ENCODE measurements at places on chromosomes 12 and 14.

- no peak for DNase-seq
These were observed 112.5 kb downstream of the FBXL14 start for GRCh38 chr12:1481906-1482305.

GRCh38 chr12:6074979-6075585 is 49.4 kb downstream of the VWF start:
- no peak for DNase-seq

DNA sequence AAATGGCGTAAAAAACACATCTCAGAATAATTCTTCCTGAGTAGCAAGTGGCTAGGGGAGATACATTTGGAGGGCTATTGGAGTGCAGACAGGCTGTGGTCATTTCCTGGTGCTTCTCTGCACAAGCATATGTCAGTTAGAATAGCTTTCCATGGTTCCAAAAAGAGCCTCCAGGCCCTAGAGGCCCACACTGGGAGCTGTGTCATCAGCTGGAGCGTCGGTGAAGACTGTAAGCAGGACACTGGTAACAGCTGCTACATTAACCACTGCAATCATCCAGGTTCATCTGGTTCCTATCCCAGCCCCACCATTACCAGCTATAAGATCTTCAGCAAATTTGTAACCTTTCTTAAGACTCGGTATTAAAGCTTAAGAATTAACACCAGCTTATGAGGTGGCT is 31.7 kb upstream of the APPL2 start:
- no peak for DNase-seq

- DNase-seq: no peak
These were observed 244.0 kb upstream of the FKBP4 start for GRCh38 chr12:2550561-2551411.

DNA sequence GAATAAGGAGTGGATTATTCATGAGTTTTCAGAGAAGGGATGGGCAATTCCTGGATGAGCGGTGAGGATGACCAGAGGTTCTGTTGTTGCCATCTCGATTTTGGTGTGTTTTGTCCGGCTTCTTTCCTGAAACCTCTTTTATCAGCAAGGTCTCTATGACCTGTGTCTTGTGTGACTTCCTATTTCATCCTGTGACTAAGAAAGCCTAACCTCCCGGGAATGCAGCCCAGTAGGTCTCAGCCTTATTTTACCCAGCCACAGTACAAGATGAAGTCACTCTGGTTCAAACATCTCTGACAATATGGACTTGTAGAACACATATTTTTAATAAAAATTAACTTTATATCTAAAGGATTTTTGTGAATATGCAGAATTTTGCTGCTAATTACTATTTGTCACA is 716.4 kb downstream of the FSCB start:
- no peak for DNase-seq

DNA sequence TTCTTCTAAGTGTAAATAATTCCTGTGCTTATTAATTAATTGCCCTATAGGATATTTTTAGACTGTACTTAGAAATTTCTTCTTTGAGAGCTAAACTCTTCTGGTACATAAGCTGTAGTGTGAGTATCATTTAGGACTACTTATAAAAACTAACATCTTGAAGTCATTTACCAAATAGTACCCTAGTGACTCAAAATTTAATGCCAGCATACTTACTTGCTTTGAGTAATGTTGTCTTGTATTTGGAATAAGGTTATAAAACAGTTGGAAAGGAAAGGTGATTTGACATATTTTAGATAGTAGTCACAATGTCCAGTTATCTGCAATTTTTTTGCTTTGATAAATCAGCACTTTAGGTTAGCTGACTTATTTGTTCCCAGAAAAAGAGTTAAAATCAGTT is 39.1 kb downstream of the SPATA7 start:
- DNase-seq: no peak

DNA sequence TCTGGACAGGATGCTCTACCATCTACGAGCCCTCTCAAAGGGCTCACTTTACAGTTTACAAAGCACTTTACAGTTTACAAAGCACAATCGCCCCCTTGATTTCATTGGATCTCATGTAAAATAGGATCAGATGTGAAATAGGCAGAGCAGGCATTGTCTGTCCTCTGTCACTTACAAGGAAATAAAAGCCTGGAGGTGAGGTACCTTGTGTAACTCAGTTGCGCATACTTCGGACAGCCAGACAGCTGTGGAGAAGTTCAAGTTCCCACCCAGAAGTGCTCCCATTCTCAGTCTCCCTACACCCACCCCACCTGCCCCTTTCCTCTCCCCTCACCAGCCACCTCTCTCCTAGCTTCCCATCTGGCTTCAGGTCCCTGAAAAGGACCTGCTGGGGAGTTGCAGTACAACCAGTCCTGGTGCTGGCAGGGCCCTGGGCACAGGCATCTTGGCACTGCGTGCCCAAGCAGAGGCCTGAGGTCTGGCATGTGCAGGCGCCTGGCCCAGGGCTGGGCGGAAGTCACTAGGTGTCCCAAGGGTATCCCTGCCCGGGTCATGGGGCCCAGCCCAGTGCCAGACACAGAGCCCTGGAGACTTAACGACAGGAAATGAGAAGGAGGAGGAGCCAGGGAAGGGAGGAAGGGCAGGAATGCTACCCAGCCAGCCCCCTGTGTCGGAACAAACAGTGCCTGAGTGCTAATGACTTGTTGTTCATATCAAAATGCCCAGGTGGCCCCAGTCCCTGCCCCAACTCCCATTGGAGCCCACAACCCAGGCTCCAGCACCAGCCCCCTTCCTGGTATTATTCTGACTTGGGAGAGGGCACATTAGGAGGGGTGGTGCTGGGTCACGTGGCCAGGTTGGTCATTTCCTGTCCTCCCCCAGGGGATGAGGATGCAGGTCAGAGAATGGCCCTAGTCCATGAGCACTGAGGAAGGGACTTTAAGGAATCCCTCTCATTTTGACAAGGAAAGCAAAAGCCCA is 5.4 kb downstream of the RAPGEF3 start:
- DNase-seq: no peak

GRCh38 chr12:75892731-75893408 is 138.7 kb downstream of the PHLDA1 start:
- no peak for DNase-seq

DNA sequence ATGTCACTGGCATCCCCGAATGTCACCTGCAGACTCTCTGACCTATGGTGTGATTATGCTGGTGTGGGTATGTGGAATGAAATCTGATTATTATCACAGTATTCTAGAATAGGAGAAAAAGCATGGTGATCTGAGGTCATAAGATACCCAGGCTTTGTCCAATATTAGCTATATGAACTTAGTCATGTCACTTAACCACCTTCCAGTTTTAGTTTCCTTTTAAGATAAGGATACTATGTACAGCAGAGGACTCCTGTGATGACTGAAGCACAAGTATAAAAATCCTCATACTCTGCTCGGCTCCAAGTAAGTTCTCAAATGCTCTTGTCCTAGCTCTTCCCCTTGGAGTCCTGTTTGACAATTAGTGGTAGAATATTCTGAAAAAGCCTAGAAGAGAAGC is 2.8 kb downstream of the GNS start:
- DNase-seq: no peak

DNA sequence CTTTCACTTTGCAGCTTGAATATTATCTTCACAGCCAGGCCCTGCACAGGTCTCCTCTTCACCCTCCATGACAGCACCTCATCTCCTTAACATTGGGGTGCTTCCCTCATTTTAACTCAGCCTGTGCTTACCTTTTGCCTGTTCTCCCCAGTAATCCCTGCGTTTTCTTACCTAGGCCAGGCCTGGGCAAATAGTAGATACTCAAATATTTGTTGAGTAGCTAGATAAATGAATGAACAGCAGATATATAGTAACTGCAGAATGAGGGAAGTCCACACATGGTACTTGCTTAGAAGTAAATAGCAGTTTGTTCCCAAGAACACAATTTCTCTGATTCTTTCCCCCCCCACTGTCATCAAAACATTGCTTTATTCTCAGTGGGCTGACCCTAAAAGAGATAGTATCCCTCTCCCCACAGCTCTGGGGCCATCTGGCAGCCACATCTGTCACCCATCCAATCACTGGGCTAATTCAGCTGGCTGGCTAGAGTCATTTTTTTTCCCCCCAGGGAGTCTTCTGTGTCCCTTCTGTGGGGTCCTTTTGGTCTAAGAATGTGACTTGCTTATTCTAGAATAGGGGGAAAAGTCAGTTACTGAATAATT is 43.2 kb downstream of the APPL2 start:
- no peak for DNase-seq

GRCh38 chr12:5371631-5372030 is 60.3 kb upstream of the NTF3 start:
- no peak for DNase-seq

- no peak for DNase-seq
These were observed 8.5 kb downstream of the STXBP6 start for GRCh38 chr14:25041484-25041883.

DNA sequence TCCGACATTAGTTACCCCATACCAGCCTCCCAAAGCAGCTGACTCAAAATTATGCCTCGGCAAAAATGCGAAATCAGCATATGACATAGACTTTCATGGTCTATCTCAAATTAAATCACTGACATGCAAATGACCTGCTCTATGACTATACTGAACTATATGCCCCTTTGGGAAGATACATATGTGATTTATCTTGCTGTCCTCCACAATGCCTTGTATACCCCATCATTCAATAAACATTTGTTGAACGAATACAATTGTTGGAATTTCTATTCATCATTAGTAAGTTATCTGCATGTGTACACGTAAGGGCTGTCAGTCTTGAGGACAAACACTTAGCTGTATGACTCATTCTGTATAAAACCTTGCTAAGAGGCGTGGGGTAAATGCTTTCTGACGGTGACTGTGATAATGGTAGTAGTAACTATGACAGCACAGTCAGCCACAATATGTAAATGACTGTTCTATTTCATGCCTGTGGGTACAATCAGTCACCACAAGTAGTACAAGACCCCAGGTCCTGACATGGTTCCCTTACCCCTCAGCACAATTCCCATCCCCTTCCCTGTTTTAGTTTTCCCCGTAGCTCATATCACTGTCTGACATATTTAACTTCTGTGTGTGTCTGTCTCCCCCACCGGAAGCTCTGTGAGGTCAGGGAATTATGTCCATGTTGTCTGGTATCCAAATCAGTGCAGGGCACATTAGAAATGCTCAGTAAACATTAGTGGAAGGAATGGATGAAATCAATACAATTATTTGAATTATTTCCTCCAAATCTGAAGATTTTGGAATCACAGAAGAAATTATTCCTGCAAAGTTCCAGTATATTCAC is 42.8 kb downstream of the STXBP6 start:
- no peak for DNase-seq

DNA sequence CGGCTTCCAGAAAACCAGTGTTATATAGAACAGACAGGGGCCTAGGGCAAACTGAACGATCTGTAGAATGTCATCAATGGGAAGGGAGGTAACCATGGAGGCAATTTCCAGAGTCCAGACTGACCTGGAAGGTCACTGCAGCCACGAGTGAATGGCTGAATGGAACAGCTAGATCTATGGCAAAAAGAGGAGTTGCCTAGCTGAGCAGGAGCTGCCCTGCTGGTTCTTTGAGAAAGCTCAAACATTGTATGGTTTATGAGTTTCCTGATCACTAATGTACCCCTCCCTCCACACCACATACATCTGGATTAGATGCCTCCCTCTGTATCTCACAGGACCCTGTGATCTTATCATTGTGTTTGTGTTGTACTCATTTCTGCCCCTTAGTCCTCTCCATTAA is 1.0 kb upstream of the RERG start:
- no peak for DNase-seq

- DNase-seq: no peak
These were observed 8.6 kb downstream of the GALNT9 start for GRCh38 chr12:132320767-132321211.

DNA sequence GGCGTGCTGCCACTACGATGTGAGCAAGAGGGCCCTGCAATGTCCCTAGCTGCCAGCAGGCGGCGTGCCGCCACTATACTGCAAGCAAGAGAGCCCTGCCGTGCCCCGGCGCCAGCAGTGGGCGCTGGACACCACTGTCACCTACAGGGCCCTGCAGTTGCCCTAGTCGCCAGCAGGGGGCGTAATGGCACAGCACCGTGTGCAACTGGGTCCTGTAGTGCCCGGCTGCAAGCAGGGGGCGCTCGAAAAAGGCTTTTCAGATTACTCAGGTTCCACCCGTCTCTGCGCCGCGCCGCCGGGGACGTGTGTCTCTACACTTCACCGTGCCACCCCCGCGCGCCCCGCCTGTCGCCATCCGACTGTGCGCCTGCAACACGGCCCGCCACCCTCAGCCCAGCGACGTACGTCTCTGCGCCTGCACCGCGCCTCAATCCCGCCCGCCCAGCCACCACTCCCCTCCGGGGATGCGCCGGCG is 1356.9 kb downstream of the TMEM121 start:
- no peak for DNase-seq

DNA sequence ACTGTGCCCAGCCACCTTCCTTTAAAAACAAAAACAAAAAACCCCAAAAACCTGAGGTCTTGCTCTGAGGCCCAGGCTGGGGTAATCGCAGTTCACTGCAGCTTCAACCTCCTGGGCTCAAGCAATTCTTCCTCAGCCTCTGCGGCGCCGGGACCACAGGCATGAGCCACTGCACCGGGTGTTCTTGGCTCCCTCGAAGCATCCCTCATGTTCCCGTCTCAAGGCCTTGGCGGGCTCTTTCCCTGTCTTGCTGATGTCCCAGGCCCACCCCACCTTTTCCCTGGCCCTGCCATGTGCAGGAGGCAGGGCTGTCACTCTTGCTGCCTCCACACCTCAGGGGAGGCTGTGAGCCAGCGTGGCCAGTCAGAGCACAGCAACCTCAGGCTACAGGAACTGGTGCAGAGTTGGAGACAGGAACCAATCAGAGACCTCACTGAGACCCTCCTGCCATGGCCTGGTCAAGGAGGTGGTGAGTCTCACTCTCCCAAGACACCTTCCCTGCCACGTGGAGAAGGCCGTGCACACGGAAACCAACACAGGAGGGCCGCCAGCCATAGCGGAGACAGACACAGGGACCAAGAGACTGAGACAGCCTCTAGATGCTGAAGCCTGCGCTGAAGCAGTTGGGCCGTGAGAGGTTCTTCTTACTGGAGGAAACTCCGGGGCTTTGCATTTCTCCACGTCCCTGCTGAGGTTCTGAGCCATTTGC is 6.0 kb upstream of the AMN start:
- DNase-seq: no peak

DNA sequence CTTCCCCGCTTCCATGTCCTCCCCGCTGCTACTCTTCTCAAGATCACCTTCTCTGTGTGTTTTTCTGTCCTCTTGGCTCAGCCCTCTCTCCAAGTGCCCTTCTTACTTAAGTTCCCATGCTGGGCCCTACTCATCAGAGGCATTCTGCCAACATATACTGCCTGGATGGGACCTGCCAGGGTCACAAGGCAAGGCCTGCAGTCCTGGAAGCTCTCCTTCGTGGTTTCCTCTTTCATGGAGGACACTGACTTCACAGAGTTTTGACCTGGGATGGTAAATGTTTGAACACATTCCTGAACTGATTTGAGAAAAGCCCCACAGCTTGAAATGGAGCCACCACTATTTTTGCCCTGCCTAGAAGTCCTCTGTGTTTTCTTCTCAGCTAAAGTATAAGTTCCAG is 140.9 kb downstream of the TMEM30B start:
- no peak for DNase-seq

- no peak for DNase-seq
These were observed at the start of gene SLC22A17 for GRCh38 chr14:23352506-23353432. Gene SLC22A17, minus strand, starts transcription at chr14:23352887.

GRCh38 chr14:89411976-89412375 is 5.1 kb downstream of the FOXN3 start:
- no peak for DNase-seq

GRCh38 chr12:59084511-59085375 is 164.4 kb upstream of the LRIG3 start:
- no peak for DNase-seq

- DNase-seq: no peak
These were observed 24.0 kb upstream of the CLEC4E start for GRCh38 chr12:8564656-8565055.

Data from SIG-M5 (cell line).